ENCODE measurements at places on chromosomes 4 and X.
A peak's percentile ranks its signal among the peaks of the same experiment; 100 is the strongest.

GRCh38 chrX:43728002-43728401 is 71.9 kb downstream of the MAOA start:
- DNase-seq = no peak

GRCh38 chr4:157220371-157220881 is at the start of gene GRIA2:
GRIA2 (plus strand) TSS chr4:157220728; CDS start chr4:157221043, 315 bp downstream.
- peak; percentile 79 for DNase-seq

GRCh38 chrX:106139048-106139447 is 29.1 kb upstream of the PWWP3B start:
- no peak for DNase-seq

GRCh38 chrX:20531667-20532066 is 265.0 kb upstream of the RPS6KA3 start:
- no peak for DNase-seq

GRCh38 chrX:150262456-150262855 is 100.7 kb upstream of the MAMLD1 start:
- no peak for DNase-seq

DNA sequence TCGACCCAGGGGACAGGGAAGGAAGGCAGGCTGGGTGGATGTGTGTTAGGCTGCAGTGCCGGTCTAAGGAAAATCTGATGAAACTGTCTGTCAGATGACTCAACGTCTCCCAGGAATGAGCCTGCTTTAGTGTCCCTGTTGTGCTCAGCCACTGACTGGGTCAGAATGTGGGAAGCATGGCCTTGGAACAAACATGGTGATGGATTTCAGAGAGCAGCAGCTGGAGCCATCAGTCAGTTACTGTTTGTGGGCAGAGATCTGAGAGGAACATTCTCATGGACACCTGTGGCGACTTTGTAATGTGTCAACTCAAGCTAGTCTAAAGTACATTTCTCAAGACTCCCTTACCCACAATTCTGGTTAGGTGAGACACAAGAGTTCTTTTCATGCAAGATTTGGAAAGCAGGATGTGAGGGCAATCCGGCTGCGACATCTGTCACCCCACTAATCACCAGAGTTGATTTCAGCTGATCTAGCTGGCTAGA is 63.2 kb downstream of the ANAPC10 start:
- DNase-seq = no peak

GRCh38 chrX:65926095-65927019 is 113.5 kb downstream of the VSIG4 start:
- DNase-seq = no peak

DNA sequence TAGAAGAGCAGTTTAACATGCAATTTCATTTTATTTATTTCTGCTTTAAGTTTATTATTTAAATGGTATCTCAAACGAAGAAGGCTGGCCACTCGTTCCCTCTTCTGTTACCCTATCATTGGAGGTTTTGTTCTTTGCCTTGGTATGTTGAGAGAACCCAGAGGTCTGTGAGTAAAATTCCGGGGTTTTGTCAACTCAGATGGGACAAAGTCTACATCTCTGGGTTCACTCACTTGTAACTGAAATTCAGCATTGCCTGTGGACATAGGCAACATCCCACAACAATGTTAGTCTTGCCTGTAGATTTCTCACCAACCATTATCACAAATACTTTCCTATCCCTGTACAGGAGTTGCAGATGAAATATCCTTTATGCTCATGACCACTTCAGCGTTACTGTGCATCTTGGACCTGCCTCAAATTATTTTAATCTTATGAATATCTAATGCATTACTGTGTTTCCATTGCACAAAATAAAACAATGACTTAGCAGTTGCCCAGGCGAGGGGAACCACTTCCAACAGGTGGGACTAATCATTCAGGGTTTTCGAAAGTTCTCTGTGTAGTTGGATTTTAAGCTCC is 33.5 kb upstream of the CD99 start:
- DNase-seq = no peak

Measured in muscle of arm (tissue), 14 donors.